Activated T-cell treated with anti-CD3 and anti-CD28 coated beads, Interleukin-2, amount 50 U/mL, for 72 hours (primary cell): ENCODE measurements at places on chromosomes 12 and 14. TPM values are rescaled to one million over a fixed set of nuclear protein-coding genes. Genes with fewer than 3 reads are reported as not detected.

DNA sequence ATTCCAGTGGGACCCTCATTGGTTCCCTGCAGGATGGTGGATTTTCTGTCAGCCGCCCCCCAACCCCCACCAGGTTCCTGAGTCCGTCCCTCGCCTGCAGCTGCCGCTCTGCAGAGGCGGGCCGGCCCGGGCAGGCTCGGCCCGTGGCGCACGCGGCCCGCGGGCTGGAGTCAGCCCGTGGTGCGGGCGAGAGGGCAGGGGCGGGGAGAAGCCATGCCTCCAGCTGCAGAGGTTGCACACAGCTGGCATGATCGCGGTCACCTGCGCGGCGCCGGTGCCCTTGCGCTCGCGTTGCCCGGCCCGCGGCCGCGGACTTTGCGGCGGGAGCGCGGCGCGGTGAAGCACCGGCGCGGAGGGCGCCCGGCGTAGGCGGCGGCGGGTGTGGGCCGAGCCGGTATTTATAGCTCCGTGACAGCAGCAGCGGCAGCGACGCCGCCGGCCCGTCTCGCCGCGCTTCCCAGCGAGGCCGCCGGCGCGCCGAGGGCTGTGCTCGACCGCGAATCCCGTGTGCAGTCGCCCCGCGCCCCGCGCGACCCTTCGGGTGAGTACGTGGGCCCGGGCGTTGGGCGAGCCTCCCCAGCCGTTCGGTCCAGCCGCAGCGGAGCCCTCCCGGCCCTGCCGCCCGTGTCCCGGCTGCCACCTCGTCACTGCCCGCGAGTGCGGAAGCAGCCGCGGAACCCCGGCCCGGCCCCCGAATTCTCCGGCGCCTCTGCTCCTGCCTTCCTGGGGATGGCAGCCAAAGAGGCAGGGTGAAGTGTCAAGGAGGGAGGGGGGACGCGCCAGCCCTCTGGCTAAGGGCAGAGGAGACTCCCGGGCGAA, at the start of gene TMEM117:
Gene TMEM117 (plus strand): TSS at position 426 of the 819 bp plus-strand sequence.
- DNase-seq: peak; percentile 72
- peak within 1 kb of the TSS; percentile 4 for H3K27ac ChIP-seq
- H3K4me3 ChIP-seq: peak within 1 kb of the TSS; percentile 68
- peaks cover 5% of the 10 kb centered on the region for H3K27me3 ChIP-seq
- peaks cover 48% of the 10 kb centered on the region for H3K4me1 ChIP-seq

DNA sequence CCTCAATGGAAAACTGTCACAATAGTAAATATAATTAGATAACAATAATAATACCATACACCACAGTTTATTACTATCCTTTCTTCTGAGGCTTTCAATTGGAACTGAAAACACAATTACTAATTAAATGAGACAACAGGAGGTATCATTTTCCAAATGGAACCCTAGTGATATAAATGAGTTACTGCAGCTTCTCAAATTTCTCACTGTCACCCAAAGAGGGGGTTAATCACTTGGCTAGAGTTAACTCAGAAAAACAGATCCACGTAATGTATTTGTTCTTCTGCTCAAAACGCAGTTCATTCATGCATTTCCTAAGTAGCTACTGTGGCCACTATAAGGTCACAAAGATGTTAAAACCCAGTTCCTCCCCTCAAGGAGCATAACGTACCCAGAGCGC, 120.9 kb upstream of the FOXN3 start:
- no peak overlapping the region for H3K4me3 ChIP-seq
- H3K27ac ChIP-seq: no peak overlapping the region

GRCh38 chr12:122148657-122149056, 25.4 kb downstream of the IL31 start:
- H3K4me3 ChIP-seq: no peak overlapping the region
- DNase-seq: no peak
- H3K4me1 ChIP-seq: peaks cover 12% of the 10 kb centered on the region
- H3K36me3 ChIP-seq: no peaks in the 10 kb centered on the region
- H3K27ac ChIP-seq: no peak overlapping the region

DNA sequence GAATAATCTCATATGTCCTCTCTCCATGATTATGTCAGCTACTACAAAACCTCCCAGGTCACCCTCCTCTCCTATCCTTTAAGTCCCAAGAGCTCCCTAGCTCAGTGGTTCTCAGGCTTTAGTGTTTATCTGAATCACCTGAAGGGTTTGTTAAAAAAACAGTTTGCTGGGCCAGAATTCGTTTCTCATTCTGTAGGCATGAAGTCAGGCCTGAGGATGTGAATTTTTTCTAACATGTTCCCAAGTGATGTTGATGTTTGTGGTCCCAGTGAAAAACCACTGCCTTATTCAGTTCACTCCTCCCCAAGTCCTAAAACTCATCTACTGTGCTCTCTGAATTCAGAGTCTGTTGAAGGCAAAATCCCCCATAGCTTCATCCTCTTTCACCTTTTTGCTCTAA, 241.4 kb downstream of the ETNK1 start:
- H3K27me3 ChIP-seq: peaks cover 7% of the 10 kb centered on the region
- no peaks in the 10 kb centered on the region for H3K36me3 ChIP-seq
- H3K4me3 ChIP-seq: no peak overlapping the region

DNA sequence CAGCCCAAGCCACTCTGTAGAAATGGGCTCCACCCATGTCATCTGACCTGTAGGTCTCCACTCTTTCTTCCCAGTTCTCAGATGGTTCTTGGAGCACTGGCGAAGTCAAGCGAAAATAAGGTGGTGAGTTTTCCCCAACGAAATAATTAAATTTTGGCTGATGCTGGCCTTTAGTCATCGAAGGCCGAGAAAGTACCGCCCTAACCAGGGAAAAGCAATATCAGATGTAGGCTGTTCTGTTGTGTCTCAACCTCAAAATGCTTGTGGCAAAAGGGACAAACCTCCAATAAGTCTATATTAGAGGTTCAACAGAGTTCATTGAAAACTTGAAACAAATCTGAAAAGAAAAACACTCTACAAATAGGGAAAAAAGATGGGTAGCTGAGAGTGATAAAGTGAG, 48.6 kb upstream of the BCAT1 start:
- peaks cover 15% of the 10 kb centered on the region for H3K4me1 ChIP-seq
- H3K27ac ChIP-seq: no peak overlapping the region
- H3K4me3 ChIP-seq: peak overlapping the region; percentile 44
- DNase-seq: no peak

GRCh38 chr14:52797653-52798052, 6.2 kb upstream of the GNPNAT1 start:
- H3K4me3 ChIP-seq: no peak overlapping the region
- H3K36me3 ChIP-seq: peaks cover 2% of the 10 kb centered on the region
- no peak overlapping the region for H3K27ac ChIP-seq
- no peak for DNase-seq
- no peaks in the 10 kb centered on the region for H3K27me3 ChIP-seq

The C1QL4 gene
- total RNA-seq: 0.12 TPM

The ASB2 gene
- total RNA-seq: 45.6 TPM

The POLE2 gene
- 30.0 TPM for total RNA-seq

The CD163 gene
- total RNA-seq: not detected

The PLA2G1B gene
- total RNA-seq: not detected

The SMCO2 gene
- 0.55 TPM for total RNA-seq

The AMN1 gene
- total RNA-seq: 4.5 TPM
